ENCODE measurements at places on chromosomes 13 and 19. TPM values are rescaled to one million over a fixed set of nuclear protein-coding genes. Genes with fewer than 3 reads are reported as not detected.

CCDC9 gene
- total RNA-seq: 2.8 TPM

ZNF560 gene
- not detected for total RNA-seq

ZNF69 gene
- 12.0 TPM for total RNA-seq

- no peak for DNase-seq
- no peaks in the 10 kb centered on the region for H3K36me3 ChIP-seq
- no peak overlapping the region for H3K4me3 ChIP-seq
- H3K4me1 ChIP-seq: peaks cover 14% of the 10 kb centered on the region
Observed at GRCh38 chr13:39283072-39283471, 244.8 kb downstream of the NHLRC3 start.

GRCh38 chr13:79385694-79386093, 20.4 kb downstream of the RBM26 start:
- no peak overlapping the region for H3K27ac ChIP-seq
- peaks cover 5% of the 10 kb centered on the region for H3K4me1 ChIP-seq
- no peak overlapping the region for H3K4me3 ChIP-seq
- H3K36me3 ChIP-seq: no peaks in the 10 kb centered on the region
- no peak for DNase-seq
